MCF 10A (cell line): ENCODE measurements at places on chromosomes 1 and 21. TPM values are rescaled to one million over a fixed set of nuclear protein-coding genes. Genes with fewer than 3 reads are reported as not detected.

DNA sequence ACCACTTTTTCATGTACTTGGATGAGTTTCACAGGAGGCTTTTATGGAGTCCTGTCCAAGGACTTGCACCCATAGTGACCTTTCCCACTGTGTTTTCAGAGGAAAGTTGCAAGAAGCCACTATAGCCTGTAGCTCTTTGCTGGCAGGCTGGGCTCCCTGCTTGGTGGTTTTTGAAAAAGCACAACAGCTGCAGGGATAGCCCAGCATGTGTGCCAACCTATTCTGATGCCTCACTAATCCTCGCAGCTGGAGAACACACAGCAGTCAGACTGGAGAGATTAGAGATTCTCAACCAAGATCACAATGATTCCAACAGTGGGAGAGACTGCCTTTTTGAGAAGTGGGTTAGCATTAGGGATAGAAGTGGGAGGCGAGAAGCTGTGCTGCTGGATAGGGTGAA lies 24.1 kb upstream of the ARHGEF11 start:
- DNase-seq: no peak

- DNase-seq: no peak
Measured at GRCh38 chr1:59635097-59635496, 179.7 kb upstream of the HOOK1 start.

DNA sequence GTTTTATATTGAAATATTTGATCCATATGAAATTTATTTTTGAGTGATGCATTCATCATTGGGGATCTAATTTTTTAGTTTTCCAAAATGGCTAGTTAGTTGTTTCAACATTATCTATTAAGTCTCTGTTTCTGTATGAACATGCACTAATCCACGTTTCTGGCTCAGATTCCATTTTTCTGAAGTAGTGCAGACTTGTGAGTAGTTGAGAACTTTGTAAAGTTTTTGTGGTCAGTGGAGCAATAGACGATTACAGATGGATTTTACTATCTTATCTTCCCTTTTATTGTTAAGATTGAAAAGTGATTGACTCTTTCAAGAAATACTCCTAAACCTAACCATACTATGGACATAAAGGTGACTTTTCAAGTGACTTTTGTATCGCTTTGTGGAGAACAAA lies 16.7 kb downstream of the SOAT1 start:
- peak; percentile 64 for DNase-seq

The RUNX3 gene
- not detected in 2 replicates for total RNA-seq
